ENCODE measurements at places on chromosomes 16 and 17.

DNA sequence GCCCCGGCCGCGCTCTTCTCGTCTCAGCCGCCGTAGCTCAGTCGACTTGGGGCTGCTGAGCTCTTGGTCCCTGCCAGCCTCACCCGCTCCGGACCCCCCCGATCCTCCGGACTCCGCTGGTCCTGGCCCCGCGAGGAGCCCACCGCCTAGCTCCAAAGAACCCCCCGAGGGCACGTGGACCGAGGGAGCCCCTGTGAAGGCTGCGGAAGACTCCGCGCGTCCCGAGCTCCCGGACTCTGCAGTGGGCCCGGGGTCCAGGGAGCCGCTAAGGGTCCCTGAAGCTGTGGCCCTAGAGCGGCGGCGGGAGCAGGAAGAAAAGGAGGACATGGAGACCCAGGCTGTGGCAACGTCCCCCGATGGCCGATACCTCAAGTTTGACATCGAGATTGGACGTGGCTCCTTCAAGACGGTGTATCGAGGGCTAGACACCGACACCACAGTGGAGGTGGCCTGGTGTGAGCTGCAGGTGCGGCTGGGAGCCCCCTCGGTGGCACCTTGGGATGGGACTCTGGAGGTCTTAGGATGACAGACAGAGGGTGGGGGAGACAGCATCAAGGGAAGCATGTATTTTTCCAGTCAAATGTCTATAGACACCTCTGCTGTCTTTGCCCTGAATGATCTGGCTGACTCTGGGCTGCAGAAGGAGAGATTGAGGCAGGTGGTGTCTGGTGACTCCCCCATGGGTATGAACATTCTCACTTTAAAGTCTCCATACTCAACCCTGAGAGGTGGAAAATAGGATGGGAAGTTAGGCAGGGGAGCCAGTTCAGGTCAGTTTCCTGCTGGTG lies 635 bp downstream of the WNK4 start:
- DNase-seq, result no peak

DNA sequence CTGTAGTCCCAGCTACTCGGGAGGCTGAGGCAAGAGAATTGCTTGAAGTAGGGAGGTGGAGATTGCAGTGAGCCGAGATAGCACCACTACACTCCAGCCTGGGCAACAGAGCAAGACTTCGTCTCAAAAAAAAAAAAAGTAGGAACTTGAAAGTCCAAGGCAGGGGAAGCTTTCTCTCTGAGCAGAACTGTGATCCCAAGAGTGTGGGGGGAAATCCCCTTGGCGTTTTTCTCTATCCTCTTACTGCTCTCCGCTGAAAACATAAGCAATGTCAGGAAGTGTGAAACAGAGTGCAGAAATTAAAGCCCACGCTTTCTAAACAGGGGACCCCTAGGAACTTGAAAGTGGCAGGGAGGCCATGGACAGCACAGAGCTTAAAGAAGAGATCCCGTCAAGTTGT lies 9.8 kb upstream of the CMTM3 start:
- DNase-seq, result no peak

- DNase-seq, result no peak
These were observed 414.1 kb downstream of the XYLT1 start for GRCh38 chr16:17056666-17057065.

- no peak for DNase-seq
These were observed 27.3 kb downstream of the ANKFY1 start for GRCh38 chr17:4236456-4236855.

DNA sequence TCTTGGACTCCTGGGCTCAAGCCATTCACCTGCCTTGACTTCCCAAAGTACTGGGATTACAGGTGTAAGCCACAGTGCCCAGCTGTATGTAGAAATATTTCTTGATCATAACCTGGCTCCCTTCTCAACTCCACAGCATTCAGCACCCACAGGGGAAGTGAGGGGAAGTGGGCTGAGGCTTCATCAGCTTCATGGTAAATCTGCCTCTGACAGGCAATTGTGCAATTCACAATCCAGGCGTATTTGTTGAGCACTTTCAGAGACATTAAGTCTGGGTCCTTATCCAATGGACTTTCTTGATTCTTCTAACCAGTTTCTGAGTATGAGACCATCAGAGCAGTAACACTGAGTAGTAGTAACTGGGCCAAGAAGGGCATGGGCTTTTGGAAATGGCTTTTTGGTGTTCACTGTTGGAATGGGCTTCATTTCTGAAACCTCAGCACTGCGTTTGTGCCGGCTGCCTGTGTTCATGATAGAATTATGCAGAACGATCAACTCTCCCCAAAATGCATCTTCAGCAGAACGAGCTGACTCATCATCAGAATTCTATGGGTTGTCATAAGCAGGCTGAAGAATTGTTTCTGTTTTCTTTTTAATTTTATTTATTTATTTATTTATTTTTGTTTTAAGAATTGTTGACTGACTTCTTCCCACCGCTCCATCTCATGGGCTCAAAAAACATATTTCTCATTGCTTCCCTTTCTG lies 28.9 kb downstream of the FAM20A start:
- no peak for DNase-seq

- DNase-seq, result no peak
These were observed 16.6 kb downstream of the PMM2 start for GRCh38 chr16:8814095-8814806.
